Retinal pigment epithelial cell (primary cell): ENCODE measurements at places on chromosomes 4 and X.
A peak's percentile ranks its signal among the peaks of the same experiment; 100 is the strongest.

- DNase-seq = no peak
These were observed 62.1 kb downstream of the GALNTL6 start for GRCh38 chr4:171875291-171875690.

DNA sequence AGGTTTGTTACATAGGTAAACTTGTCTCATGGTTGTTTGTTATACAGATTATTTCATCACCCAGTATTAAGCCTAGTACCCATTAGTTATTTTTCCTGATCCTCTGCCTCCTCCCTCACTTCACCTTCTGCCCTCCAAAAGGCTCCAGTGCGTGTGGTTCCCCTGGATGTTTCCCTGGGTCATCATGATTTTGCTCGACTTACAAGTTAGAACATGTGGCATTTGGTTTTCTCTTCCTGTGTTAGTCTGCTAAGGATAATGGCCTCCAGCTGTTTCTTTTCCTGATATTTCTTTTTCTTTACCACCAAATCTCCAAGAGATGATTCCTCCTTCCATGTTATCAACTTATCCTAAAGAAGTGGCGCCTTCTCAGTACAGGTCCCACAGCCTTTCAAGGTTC lies 543.1 kb upstream of the ADGRL3 start:
- DNase-seq = no peak

DNA sequence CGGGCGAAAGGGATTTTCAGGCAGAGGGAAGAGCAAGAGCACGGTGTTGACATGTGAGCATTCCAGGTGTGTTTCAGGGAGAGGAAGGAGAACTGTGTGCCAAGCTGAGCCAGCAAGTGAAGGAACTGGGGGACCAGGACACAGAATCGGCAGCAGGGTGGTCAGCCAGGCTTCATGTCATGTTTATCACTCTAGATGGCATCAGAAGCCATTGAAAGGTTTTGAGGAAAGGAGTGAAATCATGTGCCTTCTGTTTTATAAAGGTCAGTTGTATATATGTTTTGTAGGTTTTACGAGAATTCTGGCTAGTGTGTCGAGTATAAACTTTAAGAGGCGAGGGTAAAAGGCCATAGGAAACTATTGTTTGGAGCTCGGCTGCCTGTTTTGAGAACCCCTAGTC lies 682.3 kb downstream of the TRIML1 start:
- DNase-seq = no peak

- DNase-seq = no peak
These were observed 10.3 kb downstream of the CENPI start for GRCh38 chrX:101108284-101108683.

DNA sequence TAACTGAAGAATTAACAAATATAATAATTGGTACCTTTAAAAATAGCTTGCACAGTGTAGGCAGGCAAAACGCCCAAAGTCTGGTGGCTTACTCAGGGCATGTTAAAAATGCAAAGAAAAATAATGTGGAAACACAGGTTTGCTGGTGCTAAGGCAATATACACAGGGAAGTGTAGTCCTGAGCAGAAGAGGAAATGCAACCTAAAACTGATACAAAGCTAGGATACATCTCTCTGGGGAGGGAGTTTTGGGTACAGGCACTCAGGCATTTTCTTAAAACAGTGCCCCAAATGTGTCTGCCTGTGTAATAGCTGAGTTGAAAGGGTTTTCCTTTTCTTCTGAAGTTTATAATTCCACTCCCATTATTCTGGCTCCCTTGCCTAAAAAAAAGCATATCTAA lies 47.4 kb downstream of the TMPRSS11E start:
- DNase-seq = no peak

DNA sequence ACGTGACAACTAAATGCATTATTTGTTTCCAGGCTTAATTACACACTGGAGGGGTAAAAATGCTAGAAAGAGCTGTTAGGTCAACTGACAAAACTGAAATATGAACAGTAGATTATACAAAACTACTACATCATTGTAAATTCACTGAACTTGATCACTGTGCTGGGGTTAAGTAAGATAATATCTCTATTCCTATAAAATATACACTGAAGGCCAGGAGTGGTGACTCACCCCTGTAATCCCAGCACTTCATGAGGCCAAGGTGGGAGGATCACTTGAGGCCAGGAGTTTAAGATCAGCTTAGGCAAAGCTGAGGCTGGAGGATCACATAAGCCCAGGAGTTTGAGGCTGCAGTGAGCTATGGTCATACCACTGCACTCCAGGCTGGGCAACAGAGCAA lies 31.8 kb upstream of the NKX6-1 start:
- peak; percentile 32 for DNase-seq

DNA sequence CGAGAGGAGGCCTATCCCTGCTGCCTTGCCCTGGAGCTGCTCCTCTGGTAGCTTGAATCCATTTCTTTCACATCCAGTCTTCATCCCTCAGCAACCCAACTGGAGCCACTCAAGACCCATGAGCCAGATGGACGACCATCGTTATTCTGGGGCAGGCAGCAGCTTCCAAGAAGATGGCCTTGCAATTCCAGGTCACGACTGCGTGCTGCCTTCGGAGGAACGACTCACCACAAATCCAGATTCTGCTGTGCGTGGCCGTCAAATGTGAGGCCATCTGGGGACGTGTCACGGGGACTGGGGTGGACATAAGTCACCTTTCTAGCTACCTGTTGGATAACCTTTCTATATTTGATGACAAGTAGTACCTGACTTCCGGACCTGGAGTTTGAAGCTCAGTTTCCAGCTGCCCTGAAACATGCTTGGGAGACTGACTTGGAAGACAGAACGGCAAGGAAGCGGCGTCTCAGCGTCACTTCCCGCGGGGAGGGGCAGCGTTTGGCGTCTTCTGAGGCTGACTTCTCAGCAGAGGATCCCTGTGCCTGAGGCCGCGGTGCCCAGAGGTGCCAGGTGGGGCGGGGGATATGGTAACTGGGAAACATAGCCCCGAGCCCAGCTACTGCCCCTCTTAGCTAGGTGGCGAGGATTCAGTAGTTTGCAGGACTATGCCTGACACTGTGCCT lies 11.7 kb upstream of the TMEM271 start:
- no peak for DNase-seq

GRCh38 chr4:181822005-181822375 lies 421.2 kb upstream of the TENM3 start:
- DNase-seq = peak; percentile 35

DNA sequence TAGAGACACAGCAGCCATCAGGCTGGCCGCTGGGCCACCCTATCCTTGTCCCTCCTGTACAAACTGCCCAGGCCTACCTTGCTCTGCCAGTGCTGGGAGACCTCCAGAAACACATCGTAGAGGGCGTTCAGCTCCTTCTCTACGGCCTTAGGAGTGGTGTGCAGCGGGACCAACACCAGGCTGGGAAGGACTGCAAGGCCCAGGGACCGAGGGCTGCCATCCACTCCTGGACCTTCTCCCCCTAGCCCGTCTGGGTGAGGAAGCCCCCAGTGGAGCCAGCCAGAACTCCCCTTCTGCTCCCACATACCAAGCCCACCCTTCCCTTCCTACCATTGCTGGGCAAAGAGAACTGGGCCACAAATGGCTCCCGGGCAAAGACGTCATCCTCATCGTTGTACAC lies 5.0 kb downstream of the RPL10 start:
- no peak for DNase-seq

GRCh38 chrX:15566244-15566643 lies 34.5 kb downstream of the ACE2 start:
- DNase-seq = no peak

DNA sequence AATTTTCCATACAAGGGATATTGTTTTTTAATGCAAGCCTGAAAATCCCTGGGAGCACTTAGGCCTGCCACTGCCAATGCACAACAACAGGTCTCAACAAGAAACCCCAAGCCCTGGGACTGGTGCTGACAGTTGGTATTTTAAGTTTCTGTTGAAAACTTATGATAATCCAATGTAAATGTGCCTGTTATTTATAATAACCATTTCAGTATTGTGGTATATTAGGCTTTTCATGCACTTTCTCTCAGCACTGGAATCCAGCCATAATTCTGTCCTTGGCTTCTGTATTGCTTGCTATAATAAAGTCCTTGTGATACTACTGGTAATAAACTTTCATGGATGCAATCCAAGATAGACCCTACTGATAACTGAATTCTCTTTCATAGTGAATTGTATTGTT lies 218.9 kb downstream of the PCDH7 start:
- DNase-seq = peak; percentile 81

DNA sequence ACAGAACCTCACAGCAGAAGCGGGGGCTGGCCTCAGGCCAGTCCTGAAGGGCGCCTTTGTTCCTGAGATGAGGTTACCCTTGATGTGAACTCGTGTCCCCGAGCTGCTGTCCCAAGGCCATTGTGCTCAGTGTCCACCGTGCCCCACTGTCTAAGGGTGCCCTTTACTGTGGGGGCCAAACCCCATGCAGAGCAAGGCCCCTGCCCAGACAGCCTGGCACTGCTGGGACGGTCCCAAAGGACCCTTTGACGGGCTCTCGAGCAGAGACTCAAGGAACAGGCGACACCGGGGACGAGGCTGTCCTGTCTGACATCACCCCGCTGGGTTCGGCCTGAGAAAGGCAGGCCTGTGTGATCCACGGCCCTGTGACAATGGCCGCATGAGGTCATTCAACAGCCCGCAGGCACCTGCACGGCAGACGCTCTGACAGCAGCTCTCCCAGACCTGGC lies 100.6 kb downstream of the ABLIM2 start:
- no peak for DNase-seq

DNA sequence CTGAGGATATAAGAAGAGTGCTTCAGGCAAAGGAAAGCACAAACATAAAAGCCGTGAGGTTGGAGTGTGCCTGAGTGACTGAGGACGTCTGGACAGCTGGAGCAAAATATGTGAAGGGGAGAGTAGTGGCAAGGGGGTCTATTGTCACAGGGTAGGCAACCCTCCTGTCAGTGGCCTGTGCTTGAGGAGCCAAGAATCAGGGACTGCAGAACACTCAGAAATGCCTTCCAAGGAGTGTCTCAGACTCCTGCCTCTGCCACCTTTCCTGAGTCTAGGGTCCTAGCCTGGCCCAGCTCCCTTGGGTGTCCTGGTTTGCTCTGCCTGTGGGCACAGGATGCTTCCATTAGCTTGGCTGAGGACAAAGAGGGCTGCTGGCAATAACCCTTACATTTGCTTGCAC lies 152.5 kb upstream of the PJA1 start:
- DNase-seq = no peak

- no peak for DNase-seq
These were observed 335.0 kb downstream of the BMPR1B start for GRCh38 chr4:95092766-95093165.

DNA sequence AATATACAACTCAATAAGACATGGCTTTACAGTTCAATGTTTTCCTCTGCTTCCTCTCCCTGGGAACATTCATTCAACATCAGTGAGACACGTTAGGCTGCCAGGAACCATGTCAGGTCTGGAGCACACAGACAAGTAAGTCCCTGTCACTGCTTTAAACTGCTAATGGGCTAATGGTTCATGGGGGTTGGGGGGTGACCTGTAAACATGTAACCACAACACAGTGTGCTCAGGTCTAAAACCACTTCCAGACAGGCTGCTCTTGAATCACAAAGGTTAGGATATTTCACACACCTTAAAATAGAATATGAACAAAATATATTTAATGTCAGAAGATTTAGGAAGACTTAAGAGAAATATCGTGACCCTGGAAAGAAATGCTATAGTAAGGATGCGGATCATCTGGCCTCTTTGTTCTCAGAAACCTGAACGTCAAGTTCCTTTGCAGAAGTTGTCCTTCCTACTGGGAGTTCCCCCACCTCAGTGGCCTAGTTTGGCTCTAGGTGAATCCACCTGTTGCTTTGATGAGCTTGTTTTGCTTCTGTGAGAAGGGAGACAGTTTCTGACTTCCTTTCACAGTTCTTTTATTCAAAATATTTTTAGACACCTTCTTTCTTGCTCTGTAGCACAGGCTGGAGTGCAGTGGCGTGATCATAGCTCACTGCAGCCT lies 359.9 kb downstream of the UNC5C start:
- DNase-seq = no peak

GRCh38 chr4:83731609-83732008 lies 195.7 kb downstream of the GPAT3 start:
- no peak for DNase-seq

DNA sequence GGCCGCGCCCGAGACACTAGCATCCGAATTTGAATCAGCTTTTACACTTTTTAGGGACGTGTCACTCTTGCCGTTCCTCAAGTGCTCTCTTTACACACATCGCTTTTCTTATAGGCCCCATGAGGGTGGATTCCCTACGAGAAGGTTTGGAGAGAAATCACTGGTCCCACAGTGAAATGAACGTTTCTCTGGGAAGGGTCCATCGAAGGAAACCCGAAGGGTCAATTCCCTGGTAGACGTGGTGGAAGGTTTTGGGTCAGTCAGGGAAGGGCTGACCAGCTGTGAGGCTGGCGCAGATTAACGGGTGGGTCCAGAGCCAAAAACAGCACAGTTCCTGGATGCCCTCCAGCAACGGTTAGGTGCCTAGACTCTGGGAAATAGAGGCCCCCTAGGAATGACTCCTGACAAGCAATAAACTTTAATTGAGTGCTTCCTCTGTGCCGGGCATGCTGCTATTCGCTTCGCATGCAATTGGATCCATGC lies 35.9 kb downstream of the ETDC start:
- no peak for DNase-seq

- no peak for DNase-seq
These were observed 53.9 kb downstream of the ENPP6 start for GRCh38 chr4:184163813-184164212.
